ENCODE measurements at places on chromosomes 2 and 18.
A peak's percentile ranks its signal among the peaks of the same experiment; 100 is the strongest.

- no peak overlapping the region for H3K4me3 ChIP-seq
- no peaks in the 10 kb centered on the region for H3K27me3 ChIP-seq
- H3K4me1 ChIP-seq = peaks cover 9% of the 10 kb centered on the region
- DNase-seq = no peak
Measured at GRCh38 chr2:111618226-111618977, 265.6 kb downstream of the ANAPC1 start.

DNA sequence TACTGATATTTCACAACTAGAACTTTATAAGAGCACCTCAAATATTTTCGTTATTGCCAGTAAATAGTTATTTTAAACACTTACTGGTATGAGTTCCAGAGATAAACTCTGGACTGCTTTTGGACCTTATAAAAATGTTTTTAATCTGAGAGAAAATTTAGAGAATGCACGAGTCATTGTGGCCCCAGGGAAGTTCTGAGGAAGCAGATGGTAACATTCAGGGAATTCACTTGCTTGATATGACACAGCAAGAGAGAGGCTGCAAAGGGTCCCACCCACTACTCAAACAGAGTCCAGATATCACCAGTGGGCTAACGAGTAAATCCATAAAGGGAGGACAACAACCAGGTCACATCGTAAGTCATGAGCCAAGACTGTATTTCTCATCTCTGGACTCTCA is 526.8 kb downstream of the TDRD15 start:
- no peak overlapping the region for H3K4me3 ChIP-seq
- no peak overlapping the region for H3K27ac ChIP-seq
- no peak for DNase-seq
- peaks cover 15% of the 10 kb centered on the region for H3K4me1 ChIP-seq
- H3K27me3 ChIP-seq = no peaks in the 10 kb centered on the region

DNA sequence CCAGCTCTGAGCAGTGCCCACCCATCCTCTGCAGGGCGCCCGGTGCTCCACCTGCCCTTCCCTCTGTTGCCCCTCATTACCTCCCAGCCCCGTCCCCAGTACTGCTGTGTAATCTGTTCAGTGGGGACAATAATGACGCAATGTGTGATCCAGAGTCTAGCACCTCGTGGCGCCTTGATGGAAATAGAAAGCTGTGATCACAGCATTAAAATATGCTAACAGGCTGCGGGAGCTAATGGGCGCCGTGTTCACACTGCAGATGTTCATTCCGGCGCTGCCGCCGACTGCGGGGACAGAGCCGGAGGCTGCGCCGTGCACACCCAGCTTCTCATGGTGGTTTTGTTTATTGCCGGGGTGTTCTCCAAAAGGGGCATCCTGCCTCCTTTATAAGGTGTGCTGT is 235.2 kb downstream of the LDLRAD4 start:
- H3K27ac ChIP-seq = no peak overlapping the region
- no peaks in the 10 kb centered on the region for H3K4me1 ChIP-seq
- no peaks in the 10 kb centered on the region for H3K36me3 ChIP-seq
- H3K27me3 ChIP-seq = peaks cover 60% of the 10 kb centered on the region

GRCh38 chr18:32424696-32425095 is 46.0 kb downstream of the GAREM1 start:
- no peaks in the 10 kb centered on the region for H3K27me3 ChIP-seq
- no peak overlapping the region for H3K4me3 ChIP-seq
- no peak for DNase-seq

GRCh38 chr2:205673312-205673711 is 9.0 kb upstream of the NRP2 start:
- no peaks in the 10 kb centered on the region for H3K27me3 ChIP-seq
- H3K4me1 ChIP-seq = peaks cover 8% of the 10 kb centered on the region
- peaks cover 5% of the 10 kb centered on the region for H3K36me3 ChIP-seq
- DNase-seq = no peak

DNA sequence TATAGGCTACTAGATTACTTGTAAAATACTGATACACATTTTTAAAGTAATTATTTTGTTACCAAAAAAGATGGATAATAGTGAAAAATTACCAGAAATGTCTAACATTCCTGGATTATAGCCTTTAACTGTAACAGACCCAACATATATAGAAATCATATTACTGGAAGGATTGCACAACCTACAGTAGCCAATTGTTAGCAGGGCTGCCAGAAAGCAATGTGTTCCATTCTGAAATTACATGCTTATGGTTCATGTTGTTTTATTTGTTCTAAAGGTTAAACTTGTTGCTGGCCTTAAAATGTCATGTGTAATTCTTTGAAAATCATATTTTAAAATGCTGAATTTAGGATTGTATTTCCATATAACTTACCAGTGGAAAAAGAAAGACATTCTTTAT is 793.6 kb upstream of the ACVR2A start:
- peaks cover 3% of the 10 kb centered on the region for H3K4me1 ChIP-seq
- no peak overlapping the region for H3K4me3 ChIP-seq
- no peak for DNase-seq

- H3K36me3 ChIP-seq = peaks cover 47% of the 10 kb centered on the region
- H3K4me3 ChIP-seq = no peak overlapping the region
- H3K27ac ChIP-seq = no peak overlapping the region
- peaks cover 11% of the 10 kb centered on the region for H3K4me1 ChIP-seq
- DNase-seq = no peak
Measured at GRCh38 chr2:69196327-69197117, 183.5 kb downstream of the ANTXR1 start.

- no peak overlapping the region for H3K27ac ChIP-seq
- H3K36me3 ChIP-seq = no peaks in the 10 kb centered on the region
- H3K4me1 ChIP-seq = peaks cover 8% of the 10 kb centered on the region
- H3K4me3 ChIP-seq = no peak overlapping the region
- DNase-seq = no peak
Measured at GRCh38 chr2:118120401-118120780, 32.1 kb downstream of the INSIG2 start.

DNA sequence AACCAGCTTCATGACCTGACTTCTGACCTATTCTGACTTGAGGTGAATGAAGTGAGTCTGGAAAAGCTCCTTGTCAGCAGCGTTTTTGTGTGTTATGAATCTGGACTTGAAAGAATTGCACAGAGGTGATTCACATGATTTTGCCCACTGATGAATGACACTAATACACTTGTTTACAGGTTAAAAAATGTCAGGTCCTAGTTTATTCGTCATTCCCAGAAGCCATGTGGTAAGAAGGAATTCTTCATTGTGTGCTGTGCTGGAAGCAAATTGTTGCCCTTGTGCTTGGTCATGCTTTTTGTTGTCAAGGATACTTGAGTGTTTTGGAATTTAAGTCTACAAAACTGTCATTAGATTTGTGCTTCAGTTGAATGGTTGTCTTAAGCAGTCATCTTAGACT is 15.5 kb downstream of the SEC11C start:
- peaks cover 24% of the 10 kb centered on the region for H3K36me3 ChIP-seq
- no peaks in the 10 kb centered on the region for H3K27me3 ChIP-seq
- H3K27ac ChIP-seq = peak overlapping the region; percentile 3
- no peaks in the 10 kb centered on the region for H3K4me1 ChIP-seq
